Panc1 (cell line): ENCODE measurements at places on chromosomes 16 and 17. TPM values are rescaled to one million over a fixed set of nuclear protein-coding genes. Genes with fewer than 3 reads are reported as not detected.

DNA sequence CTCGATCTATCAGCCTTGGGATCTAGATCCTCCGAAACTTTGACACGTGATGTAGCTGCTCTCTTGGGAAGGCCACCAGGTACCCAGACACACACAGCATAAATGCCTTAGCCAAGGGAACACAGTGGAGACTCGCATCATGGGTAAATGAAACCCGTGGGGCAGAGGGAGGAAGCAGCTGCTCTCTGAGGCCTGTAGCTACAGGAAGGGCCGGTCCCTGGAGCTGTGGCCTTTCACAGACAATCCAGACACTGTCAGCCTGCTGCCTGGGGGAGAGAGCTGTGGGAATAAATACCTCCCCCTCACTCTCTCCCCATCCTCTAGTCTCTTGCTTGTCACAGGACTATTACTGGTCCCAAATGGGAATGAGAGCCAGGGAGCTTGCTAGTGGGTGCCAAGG is 351.2 kb downstream of the UTP18 start:
- no peak for DNase-seq

Gene TCAP
- 1.6 TPM for total RNA-seq

DNA sequence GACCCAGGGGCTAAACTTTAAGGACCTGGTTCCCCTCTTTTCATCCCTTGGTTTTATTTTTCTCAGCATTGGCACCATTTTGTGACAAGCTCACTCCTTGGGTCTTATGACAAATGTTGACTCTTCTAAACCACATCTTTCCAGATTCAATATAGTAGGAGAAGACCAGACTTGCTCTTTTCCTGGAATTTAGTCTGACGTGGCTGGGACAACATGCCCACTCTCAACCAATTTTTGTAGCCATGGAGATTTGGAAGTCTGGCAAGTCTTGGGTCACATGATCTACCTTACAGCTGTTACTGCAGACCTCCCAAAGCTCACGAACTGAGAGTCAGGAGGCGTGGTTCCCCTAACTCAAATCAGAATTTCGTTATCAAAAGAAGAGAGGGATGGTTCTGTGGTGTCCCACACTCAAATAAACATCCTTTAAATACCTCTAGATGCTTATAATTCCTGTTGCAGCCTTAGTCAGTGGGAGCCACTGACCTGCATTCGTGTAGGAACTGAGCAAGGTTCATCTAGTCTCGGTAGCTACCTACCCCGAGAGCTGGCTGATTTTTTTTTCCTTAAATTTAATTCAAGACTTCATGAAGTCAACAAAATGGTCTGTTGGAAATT is 683.5 kb downstream of the MAF start:
- no peak for DNase-seq

Gene TM4SF5
- not detected for total RNA-seq

DNA sequence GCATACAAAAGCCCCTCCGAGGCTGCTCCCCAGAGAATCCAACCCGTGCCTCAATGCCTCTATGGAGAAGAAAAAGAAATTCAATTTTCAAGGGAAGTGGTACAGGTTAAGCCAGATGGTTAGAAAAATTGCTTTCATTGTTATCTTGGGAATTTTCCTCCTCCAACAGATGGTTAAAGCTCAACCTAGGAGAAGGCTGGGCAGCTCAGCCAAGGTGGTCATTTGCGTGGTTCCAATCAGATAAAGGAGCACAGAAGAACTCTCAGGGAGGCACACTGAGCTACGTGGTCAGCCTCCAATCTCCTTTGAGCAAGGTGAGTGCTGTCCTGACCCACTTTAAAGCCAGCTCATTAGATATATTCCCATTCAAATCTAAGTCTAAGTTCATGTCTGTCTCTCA is 106.7 kb downstream of the STX8 start:
- DNase-seq = no peak

Gene ADAP2
- 2.4 TPM for total RNA-seq

Gene CNGB1
- total RNA-seq = not detected

Gene KREMEN2
- total RNA-seq = 10.8 TPM

DNA sequence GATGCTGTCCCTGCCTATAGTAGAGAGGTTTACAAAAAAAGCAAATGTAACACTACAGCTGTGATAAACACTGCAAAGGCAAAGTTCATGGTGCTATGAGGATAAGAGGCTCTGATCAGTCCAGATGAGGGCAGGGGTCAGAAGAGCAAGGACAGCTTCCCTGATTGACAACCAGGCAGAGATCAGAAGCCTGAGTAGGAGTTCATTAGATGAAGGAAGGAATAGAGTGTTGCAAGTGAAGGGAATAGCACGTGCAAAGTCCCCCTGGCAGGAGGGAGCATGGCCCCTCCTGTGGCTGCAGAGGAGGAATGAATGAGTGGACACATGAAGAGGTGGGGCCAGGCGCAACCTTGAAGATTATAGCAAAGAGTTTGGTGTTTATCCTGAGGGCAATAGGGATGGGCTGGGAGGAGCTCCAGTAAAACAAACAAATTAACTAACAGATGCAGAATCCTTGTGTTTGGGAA is 208.4 kb upstream of the IRX5 start:
- DNase-seq = no peak

GRCh38 chr17:60729854-60730253 is 52.2 kb downstream of the BCAS3 start:
- no peak for DNase-seq
